ENCODE measurements at places on chromosomes 12 and 14.

DNA sequence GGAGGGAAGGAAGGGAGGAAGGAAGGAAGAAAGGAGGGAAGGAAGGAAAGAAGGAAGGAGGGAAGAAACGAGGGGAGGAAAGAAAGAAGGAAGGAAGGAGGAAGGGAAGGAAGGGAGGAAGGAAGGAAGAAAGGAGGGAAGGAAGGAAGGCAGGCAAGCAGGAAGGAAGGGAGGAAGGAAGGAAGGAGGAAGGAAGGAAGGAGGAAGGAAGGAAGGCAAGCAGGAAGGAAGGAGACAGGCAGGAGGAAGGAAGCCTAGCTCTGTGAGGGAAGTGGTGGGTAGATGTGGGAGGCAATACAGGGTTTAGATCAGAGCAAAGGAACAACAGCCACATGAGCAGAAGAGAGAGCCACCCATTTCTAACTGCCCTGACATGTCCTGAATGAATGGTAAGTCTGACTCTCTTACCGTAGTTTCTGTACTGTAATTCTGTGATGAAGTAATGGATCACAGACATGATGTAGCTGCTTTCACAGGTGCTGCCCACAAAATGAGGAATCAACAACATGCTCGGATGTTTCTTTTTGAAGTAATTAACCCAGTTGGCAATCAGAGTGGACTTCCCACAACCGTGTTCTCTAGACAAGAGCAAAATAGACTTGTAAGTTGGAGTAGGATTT is 24.4 kb upstream of the HSP90B1 start:
- DNase-seq: no peak

DNA sequence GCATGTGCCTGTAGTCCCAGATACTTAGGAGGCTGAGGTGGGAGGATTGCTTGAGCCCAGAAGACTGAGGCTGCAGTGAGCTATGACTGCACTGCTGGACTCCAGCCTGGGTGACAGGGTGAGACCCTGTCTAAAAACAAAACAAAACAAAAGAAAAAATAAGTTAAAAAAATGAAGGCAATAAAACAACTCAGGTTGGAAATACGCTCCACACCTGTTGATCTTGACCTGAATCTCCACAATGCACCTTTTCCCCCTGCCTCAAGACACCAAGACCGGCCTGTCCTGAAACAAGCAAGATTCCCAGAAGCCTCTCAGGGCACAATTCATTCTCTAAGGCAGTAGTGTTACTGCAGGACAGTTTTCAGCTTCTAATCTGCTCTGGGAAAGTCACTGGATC is 20.8 kb upstream of the CEBPE start:
- no peak for DNase-seq

DNA sequence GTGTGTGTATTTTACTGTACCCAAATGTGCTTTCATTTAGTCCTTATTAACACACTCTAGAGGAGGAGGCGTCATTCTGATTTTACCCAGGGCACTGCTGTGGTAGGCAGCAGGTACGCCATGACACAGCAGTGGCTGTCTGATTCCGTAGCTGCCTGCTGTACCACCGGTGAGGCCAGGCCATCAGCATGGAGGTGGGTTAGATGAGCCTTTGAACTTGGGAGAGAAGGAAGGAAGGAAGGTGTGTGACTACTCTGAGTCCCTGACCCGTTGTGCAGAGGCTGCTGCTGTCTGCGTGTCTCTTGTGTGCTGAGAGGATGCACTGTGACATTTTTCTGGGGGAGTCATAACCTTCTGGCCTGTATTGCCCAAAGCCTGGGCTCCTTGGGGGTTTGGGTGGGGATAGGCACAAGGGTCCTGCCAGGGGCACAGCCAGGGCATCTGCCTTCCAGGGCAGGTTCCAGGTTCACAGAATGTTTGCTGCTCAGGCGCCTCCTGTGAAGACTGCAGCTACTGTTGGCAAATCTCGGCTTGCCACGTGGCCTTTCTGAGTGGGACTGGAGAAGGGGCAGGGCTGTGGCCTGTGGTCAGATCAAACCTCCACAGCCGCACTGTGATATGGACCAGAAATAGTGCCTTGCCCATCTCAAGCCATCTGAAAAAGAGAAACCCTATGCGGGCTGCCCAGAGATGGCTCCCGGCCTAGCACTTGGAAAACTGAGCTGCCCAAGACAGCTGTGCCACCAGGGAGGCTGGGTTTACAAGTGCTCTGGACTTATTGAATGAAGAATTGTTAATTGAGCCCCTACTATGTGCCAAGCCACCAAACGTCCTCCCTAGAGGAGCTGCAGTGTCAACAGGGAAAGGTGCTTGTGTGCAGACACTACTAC is 47.1 kb downstream of the MLXIP start:
- no peak for DNase-seq

DNA sequence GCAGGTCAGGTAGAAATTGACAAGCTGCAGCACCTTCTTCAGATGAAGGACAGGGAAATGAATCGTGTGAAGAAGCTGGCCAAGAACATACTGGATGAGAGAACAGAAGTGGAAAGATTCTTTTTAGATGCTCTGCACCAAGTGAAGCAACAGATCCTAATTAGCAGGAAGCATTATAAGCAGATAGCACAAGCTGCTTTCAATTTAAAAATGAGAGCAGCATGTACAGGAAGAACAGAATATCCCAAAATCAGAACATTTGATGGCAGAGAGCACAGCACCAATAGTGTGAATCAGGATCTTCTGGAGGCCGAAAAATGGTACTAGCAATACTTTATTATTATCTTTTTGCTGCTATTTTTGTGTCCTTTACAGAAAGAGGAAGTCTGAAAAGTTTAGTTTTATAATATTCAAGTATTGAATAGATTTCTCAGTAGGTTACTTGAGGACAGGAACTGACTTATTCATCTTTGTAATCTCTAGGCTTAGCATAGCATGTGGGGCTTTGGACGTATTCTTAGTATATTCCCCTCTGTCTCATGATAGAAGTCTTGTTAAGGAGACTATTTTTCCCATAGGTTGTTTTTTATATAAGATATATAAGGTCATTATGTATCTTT is 30.8 kb downstream of the BBOF1 start:
- DNase-seq: no peak

DNA sequence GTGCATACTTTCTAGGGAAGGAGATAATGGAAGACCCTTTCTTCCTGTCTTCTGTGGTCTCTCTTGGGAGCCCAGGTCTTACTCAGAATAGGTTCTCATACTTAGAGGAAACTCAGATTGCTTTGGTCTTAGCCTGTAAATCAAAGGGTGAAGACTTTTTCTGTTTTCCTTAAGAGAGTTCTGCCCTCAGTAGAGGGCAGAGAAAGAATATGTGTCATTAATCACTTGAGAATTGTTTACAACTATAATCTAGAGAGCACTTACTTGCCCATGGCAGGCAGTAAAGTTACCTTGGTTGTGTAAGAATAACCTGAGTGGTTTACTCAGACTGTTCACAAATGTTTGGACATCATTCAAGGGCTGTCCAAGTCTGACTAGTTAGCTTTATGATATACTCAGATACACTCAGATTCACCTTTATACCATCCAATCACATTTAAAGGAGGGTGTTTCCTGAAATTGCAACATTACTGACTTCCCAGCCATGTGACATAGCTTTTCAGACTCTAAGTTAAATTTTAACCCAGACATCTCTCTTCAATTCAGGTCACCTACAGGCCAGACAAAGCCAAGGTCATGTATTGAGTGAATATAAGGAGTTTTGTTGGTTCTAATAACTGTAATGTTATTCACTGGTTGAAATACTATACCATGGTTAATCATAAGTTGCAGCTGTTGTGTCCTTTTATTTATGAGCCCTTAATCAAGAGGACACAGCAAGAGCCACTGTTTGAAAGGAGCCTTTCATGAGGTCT is 372.2 kb downstream of the RAD51B start:
- DNase-seq: no peak

- DNase-seq: no peak
Measured at GRCh38 chr14:22630486-22630885, 13.7 kb downstream of the OR6J1 start.

DNA sequence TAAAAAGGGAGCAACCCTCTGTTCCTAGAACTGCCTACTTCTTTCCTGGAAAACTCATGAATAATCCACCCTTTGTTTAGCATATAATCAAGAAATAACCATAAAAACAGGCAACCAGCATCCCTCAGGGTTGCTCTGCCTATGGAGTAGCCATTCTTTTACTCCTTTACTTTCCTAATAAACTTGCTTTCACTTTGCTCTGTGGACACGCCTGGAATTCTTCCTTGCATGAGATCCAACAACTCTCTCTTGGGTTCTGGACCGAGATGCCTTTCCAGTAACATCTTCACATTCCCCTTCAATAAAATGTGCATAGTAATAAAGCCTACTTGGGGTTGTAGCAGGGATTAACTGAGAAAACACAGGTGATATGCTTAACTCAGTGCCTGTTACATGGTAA is 286.4 kb upstream of the AMIGO2 start:
- no peak for DNase-seq

- no peak for DNase-seq
Measured at GRCh38 chr12:48716168-48716492, 377 bp downstream of the CCNT1 start.

- no peak for DNase-seq
Measured at GRCh38 chr14:89465876-89466275, 48.8 kb upstream of the FOXN3 start.

GRCh38 chr14:60753264-60754119 is 18.9 kb downstream of the MNAT1 start:
- no peak for DNase-seq

- DNase-seq: no peak
Measured at GRCh38 chr12:116183741-116184141, 93.8 kb downstream of the MED13L start.

- DNase-seq: no peak
Measured at GRCh38 chr12:104538891-104539462, 82.2 kb downstream of the CHST11 start.

DNA sequence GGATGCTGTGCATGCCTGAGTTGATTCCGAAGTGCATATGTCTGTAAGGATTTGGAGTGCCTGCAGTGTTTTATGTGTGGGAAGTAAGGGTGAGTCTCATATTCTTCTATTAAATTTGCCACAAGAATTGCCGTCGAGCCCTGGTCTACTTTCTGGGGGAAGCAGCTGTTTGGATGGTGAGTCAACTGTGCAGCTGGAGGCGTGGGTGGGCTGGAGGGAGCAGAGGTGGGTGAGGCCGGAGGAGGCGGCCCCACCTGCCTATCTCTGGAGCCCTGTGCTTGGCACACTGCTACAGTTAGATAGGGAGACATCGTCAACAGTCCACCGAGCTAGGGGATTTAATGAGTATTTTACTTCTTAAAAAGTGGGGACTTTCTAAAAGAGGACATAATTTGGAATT is 9.7 kb downstream of the GLRX5 start:
- no peak for DNase-seq

- no peak for DNase-seq
Measured at GRCh38 chr12:82149045-82149444, 209.1 kb downstream of the CCDC59 start.

DNA sequence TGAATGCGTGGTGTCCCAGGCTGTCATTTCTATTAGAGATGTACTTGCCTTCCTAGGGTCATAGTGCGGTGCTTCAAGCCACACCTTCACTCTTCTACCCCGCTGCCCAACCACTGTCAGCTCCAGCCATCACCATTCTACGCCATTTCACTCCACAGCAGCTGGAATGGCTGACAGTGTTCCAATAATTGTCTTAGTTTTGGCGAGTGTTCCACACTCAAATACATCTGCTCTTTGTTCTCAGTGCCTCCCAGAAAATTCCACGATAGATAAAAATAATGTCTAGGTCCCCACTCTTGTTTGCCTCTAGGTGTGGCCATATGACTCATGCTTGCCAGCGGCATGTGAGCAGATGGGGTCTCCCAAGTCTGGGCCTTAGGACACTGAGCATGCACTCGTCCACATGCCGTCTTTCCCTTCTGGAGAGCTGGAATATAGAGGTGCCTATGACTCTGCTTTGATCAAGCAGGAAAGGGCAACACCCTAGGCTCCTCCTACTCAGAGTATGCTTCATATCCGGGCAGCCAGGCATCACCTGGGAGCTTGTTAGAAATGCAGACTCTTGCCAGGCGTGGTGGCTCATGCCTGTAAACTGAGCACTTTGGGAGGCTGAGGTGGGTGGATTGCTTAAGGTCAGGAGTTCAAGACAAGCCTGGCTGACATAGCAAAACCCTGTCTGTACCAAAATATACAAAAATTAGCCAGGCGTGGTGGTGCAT is 163.0 kb downstream of the BRMS1L start:
- no peak for DNase-seq

- DNase-seq: peak; percentile 91
Measured at GRCh38 chr12:55996715-55997534, at the start of gene SUOX. Gene SUOX, plus strand, starts transcription at chr12:55997276. Its CDS starts 4,946 bp downstream, at chr12:56002222.

DNA sequence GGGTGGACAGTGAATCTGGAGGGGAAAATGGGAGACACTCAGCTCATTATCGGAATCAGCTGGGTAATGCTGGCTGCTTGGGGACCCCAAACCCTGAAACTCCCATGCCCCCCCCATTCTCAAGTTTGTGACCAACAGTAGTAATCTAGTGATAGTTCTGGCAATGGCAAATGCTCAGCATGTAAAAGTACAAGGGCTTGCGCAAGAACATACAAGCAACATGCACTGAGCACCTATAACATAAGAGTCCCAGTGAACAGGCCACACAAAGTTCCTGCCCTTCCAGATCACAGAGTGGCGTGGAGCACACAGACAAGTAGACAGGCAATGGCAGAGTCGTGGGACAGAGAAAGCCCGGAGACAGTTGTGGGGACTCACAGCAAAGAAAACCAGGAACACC is 407.9 kb downstream of the MED13L start:
- no peak for DNase-seq

GRCh38 chr14:54674046-54674741 is 107.3 kb downstream of the SAMD4A start:
- no peak for DNase-seq

DNA sequence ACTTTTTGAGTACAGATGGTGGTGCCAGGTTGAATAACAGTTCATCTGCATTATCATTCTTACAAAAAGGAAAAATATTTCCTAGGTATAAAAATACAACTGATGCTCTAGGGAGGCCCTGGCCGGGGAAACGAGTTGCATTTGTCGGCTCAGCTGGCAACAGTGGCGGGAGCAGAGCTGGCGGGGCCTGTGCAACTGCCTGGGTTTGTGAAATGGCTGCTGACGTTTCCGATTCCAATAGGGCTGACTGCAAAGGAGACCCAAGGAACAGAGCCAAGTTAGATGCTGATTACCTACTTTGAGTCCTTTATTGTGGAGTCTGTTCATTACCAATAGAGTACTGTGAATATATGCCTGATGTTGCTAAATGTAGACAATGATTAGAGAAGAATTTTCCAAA is 25.8 kb upstream of the PHLDA1 start:
- DNase-seq: no peak

GRCh38 chr12:13805041-13805440 is 176.4 kb downstream of the GRIN2B start:
- no peak for DNase-seq

- no peak for DNase-seq
Measured at GRCh38 chr14:103528587-103529382, at the start of gene TRMT61A. Gene TRMT61A, plus strand, starts transcription at chr14:103529196. Its CDS starts 783 bp downstream, at chr14:103529979.

GRCh38 chr12:108126990-108127501 is 2.0 kb upstream of the WSCD2 start:
- no peak for DNase-seq

- no peak for DNase-seq
Measured at GRCh38 chr14:90555126-90556011, 158.5 kb downstream of the CALM1 start.

GRCh38 chr14:49250109-49250508 is 336.1 kb downstream of the RPS29 start:
- no peak for DNase-seq

GRCh38 chr12:69984241-69984640 is 159.2 kb downstream of the MYRFL start:
- DNase-seq: no peak

Data from CMK (cell line).